Fibroblast of mammary gland (primary cell): ENCODE measurements at places on chromosomes 5 and 9.

- peak; percentile 50 for DNase-seq
Measured at GRCh38 chr5:151181818-151182523, 24.4 kb upstream of the ANXA6 start.

GRCh38 chr5:79224286-79224984 lies 11.5 kb upstream of the JMY start:
- no peak for DNase-seq

- DNase-seq, result no peak
Measured at GRCh38 chr5:153613672-153614071, 123.2 kb downstream of the GRIA1 start.

GRCh38 chr5:159915904-159916840 lies at the start of gene ADRA1B:
TSS of gene ADRA1B (plus strand) at chr5:159916482. CDS start at chr5:159916906, 424 bp downstream.
- peak; percentile 50 for DNase-seq

DNA sequence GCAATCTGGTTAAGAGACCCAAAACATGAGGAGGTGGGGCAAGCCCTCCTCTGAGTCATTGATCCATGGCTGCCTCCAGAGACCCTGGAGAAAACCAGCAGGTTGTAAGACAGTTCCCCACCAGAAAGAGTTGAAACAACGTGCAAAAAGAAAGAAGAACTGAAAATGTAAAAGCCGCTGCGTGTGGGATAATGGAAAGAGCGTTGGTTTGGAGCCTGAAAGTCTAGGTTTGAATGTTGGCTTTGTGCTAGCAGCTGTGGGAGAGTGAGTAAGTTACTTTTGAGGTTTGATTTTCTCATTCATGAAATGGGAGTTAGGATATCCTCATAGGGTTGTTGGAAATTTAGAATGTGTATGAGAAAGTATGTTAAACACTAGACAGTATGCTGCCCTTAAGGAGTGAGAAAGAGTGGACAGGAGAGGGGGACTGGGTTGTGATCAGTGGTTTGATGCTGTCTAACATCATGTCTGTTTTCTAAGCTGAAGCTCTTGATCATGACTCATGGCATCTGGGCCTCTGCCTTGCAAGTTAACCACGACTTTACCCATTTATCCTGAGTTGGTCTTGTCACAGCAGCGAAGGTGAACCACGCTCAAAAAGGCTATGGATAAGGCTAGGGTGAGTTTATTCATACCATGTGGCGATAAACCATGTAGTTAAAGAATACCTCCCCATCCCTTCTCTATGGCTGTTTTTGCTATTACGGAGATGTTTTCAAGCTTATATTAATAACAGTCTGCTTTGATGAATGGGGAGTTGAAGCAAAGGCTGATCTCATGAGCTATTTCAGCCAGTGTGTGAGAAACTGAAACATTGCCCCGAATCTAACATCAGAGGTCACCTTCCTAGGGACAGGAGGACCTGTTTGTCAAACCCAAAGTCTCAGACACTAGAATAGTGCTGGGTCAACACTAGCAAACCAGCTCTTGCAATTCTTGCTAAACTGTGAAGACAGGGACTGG lies 41.3 kb downstream of the ZNF366 start:
- peak; percentile 75 for DNase-seq

GRCh38 chr5:71013575-71013974 lies 11.6 kb downstream of the NAIP start:
- DNase-seq, result no peak

GRCh38 chr5:6829150-6829784 lies 116.0 kb downstream of the TENT4A start:
- peak; percentile 8 for DNase-seq

- peak; percentile 95 for DNase-seq
Measured at GRCh38 chr5:91219091-91219802, 163.9 kb downstream of the ARRDC3 start.

- DNase-seq, result peak; percentile 44
Measured at GRCh38 chr9:129746092-129746777, 6.6 kb downstream of the PTGES start.

DNA sequence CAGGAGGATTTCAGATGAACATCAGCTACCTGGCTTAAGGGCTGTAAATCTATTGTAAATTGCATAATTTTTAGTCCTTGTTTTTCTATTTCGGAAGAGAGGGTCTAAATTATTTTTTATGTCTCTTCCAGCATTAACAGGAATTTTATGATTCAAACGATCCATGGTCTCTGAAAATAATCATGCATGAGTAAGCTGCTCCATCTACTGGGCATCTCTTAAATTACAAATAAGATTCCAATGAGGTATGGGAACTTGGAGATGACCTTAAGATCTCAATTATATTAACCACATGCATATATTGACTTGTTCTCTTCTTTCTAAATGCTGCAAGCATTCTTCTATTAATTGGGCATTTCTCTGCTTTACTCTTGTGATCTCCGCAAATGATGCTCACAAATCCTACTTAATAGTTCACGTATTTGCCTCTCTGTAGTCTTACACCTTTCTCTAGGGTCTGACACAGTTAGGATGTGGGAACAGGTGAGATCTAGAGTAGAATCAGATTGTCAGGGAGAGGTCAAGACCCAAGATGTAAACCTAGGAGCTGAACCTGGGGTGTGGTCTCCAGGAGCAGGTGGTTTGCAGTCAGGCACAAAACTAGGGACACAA lies 86.9 kb downstream of the NUDT12 start:
- peak; percentile 65 for DNase-seq

GRCh38 chr5:88251048-88251711 lies 17.5 kb downstream of the TMEM161B start:
- peak; percentile 55 for DNase-seq

DNA sequence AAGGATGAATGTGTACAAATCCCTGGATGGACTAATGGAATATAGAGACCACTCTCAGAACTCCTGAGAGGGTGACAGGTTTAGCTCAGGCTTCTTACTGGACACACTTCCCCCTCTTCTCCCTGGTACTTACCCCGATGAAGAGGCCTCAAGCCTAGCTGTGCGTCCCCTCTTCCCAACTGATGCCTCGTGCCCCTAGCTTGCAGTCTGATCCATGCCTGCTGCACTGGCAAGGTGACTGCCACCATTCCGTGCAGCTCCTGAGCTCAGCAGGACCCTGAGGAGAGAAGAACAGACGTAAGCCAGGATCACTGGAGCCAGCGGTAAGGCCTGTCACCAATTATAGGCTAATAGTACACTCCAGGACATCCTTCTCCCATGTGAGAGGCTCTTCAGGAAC lies 5.5 kb upstream of the STOML2 start:
- no peak for DNase-seq

DNA sequence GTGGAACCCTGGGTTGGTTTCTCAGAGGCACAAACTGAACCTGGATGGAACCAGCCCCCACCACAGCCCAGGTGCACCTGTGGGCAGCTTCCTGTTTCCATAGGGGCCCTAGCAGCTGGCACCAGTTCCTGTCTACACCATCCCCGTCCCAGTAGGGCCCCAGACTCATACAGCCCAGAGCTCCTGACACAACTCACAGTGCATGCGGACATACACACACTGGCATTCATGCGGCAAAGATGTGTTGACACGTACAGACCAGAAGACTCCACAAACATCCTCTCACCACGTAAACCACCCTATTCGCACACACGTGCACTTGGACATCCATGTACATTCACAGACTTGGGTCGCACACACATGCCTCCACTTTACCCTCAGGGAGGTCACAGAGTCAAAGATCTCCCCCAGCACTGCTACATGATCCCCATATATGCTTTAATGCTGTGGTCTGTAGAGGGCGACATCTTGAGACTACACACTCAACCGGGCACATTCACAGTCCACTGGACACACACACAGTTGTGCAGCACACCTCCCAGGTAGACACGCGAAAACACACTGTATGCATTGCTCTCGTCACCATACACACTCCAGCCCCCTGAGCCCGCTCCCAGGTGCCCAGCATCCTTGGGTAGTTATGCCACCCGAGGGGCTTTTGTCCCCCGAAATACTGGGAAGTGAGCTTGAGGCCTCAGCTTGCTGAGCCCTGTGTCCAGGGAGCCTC lies 22.4 kb downstream of the CXXC5 start:
- no peak for DNase-seq

- DNase-seq, result peak; percentile 65
Measured at GRCh38 chr5:90783460-90784333, 225.1 kb downstream of the ADGRV1 start.

DNA sequence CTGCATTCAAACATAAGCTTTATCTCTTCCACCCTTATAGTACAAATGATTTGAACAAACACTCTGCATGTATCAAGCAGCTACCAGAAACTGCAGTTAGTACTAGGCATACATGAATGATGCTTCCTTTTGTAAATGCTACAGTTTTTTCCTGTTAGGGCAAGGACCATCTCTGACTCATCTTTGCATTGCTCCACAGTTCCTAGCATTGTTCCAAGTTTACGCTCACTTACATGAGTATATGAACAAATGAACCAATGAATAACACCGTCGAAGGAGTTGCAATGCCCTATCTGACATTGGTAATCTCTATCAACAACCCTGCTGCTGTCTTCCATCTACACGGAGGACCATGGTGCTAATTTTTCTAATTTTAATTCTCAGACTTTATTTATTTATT lies 2.1 kb upstream of the ALDH7A1 start:
- DNase-seq, result peak; percentile 92

DNA sequence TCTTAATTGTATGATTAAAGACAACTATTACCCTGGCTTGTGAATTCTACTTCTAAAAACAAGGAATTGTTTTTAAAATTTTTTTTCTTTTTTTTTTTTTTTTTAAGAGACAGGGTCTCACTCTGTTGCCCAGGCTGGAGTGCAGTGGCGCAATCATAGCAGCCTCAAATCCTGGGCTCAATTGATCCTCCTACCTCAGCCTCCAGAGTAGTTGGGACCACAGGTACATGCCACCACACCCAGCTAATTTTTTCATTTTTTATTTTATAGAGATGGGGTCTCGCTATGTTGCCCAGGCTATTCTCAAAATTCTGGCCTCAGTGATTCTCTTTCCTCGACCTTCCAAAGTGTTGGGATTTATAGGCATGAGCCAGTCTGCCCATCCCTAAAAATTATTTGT lies 62.3 kb downstream of the HABP4 start:
- DNase-seq, result no peak

DNA sequence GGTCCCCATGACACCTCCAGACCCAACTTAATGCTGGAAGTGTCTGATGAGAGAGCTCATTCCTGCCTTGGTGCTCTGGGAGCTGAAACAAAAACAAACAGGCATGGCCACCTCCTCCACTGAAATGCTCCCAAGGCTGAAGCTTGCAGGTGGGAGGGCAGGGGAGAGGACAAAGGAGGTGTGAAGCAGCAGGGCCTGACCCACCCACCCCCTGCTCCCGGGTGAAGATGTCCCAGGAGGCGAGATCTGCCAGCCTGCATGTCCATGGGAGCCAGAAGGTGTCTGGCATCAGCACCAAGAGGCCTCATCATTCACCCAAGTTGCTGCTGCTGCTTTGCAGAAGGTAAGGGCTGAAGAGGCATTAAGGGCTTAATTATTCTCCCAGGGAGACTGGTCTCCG lies 4.2 kb upstream of the CCIN start:
- no peak for DNase-seq

DNA sequence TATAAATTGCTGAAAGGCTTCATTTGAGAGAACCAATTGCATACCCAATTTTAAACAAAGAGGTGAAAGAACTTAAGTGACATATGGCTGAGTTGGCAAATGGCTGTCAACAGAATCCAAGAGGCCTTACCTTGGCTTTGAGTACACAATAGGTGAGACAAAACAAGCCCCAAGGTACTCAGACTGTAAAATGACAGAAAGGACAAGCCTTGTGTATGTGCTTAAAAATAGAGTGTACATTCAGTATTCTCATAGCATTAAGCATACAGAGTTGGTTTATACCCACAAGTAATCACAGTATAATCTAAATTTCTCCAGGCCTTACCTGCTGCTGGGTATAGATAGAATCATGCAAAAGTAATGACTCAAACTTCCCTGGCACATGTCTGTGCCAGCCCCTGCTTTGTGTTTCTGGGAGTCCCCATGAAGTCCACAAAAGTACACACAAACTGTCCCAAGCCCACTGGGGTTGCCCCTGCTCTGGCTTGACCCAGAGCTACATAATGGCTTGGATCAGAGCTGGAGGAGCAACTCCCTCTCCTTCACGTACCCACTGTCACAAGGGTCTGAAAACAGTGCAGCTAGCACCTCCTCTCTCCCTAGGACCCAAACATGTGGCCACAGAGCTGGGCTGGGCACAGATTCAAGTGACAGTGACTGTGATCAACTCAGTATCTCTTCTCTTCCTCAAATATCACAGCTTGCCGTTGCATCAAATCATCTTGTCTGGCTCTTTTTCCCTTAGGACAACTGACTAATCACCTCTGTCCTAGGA lies 250.8 kb downstream of the ENC1 start:
- peak; percentile 20 for DNase-seq

DNA sequence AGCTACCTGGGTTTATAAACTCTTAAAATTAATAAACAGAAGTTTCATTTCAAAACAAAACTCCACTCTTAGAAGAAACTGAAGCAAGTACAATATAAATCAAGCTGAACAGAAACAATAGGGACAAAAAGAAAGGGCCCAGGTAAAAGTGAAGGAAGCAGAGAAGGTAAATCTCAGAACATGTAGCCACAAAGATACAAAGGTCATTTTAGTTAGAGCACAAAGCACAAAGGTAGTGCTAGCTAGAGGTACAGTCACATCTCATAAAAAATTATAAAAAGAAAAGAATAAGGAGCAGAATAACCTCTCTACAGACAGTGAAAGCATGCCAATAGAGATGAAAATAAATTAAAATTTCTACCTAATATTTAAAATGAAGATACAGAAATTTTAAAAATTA lies 90.4 kb upstream of the C5orf63 start:
- no peak for DNase-seq

DNA sequence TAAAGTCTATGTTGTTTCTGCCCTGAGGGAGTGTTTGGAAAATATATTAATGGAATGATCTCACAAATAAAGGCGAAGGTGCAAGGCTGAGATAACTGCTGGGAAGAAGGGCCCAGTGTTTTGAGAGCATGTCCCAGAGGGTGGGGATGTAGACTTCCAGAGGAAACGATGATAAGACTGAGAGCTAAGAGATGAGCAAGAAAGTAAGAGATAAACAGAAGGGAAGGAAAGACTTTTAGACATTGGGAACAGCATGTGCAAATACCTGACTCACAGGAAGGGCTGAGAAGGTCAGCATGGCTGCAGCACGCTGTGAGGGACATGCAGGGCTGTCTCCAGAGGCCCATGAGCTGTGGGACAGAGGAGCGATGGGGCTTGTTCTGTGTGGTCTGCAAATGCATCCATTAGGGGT lies 19.9 kb upstream of the ADRB2 start:
- DNase-seq, result no peak

DNA sequence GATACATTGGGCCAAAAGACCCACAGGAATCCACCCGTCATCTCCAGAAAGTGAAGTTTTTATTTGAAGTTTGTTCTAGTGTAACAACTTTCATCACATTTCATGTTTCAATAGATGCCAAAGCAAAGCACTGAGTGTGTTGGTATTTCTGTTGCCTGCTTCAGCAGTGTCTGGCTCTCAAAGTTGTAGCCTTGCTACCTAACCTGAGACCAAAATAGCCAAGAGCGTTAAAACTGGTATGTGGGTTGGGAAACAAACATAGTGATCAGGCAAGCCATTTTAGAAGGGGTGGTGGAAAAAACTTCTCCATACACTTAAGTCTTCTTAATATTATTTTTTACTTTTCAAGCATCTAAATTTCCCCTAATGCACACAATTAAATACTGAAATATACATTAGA lies 150.3 kb upstream of the DHFR start:
- DNase-seq, result no peak
